ENCODE measurements at places on chromosomes 4 and X. TPM values are rescaled to one million over a fixed set of nuclear protein-coding genes. Genes with fewer than 3 reads are reported as not detected.

MFAP3L gene
- 58.3 TPM for total RNA-seq

HS6ST2 gene
- not detected for total RNA-seq

GRCh38 chrX:41339148-41339547, 5.2 kb downstream of the DDX3X start:
- no peak for DNase-seq

GRCh38 chr4:186116697-186117096, 12.2 kb downstream of the FAM149A start:
- DNase-seq = no peak

DNA sequence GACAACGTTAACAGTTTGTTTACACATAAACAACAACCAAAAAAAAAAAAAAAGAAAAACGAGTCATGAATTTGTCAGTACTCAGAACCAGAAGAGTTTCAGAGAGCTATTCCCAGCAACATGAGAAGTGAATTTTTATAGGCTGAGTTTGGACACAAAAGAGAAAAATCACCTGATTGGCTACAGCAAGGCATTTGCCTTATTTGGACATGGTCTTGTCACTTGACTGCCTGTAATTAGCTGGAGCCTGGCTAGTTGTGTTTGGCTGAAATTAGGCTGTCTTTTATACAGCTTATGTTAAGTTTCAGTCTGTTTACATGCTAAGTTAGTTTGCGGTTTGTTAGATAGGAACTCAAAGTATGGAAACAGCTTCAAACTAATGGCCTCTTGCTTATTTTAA, 880 bp upstream of the TEX13A start:
- no peak for DNase-seq

GRCh38 chrX:69959712-69960111, 90.0 kb downstream of the AWAT2 start:
- DNase-seq = no peak
